ENCODE measurements at places on chromosomes 3 and 15. TPM values are rescaled to one million over a fixed set of nuclear protein-coding genes. Genes with fewer than 3 reads are reported as not detected.

GRCh38 chr3:12759097-12759679 is at the start of gene TMEM40:
Gene TMEM40, minus strand, starts transcription at chr3:12759259. Its CDS starts 9,427 bp downstream, at chr3:12749832.
- peak; percentile 60 for DNase-seq

DNA sequence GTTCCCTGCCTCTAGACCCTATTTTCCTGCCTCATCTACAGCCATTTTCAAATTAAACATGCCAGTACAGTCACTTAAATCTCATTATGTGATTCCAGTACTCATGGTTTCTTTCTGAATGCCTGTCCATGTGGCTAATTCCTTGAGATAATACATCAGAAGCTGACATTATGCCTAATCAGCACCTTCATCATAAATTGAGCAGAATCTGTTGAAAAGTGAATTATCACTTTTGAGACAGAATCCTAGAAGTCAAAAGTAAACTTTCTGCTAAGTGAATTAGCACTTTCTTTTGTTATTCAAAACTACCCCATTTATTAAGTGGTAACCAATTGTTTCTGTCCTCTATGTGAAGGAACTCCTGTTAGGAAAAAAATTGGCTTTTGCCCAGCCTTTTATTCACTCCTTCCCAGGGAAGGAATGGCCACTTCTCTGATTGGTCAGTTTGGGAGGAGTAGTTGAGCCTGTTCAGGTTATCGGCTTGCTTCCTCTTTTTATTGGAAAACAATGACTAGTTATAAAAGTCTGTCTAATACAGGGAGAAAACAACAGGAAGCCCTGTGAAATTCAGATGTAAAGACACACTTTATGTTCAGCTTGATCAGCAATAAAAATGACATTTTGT is 40.5 kb downstream of the OSTN start:
- DNase-seq, result peak; percentile 16

DNA sequence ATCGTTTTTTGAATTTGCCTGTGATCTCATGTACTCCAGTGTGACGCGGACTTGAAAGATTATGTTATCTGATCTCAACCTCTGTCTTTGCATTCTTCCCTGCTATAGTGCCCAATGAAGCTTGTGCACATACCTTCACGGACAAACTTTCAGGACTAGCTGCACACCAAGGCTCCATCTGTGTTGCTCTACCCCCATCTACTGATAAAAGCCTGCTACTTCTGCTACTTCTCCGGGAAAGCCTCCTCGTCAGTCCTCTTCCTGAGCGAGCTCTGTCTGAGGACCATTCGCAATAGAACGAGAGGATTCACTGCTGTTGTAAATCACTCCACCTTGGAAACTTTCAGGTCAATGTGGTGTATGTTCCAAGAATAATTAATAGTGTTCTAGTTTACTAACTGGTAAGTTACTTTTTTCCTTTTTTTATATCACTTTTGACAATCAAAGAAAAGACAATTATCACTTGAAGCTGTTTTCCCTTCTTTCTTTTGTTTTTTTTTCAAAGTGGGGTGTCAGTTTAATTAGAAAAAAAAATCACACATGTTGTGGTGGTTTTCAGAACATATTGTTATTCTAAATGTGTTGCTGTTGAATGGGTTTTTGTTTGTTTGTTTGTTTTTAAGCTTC is 217.6 kb downstream of the ARRDC4 start:
- peak; percentile 66 for DNase-seq

- DNase-seq, result peak; percentile 57
Observed at GRCh38 chr3:169663951-169664820, 674 bp upstream of the MECOM start.

- no peak for DNase-seq
Observed at GRCh38 chr3:189235214-189235613, 63.4 kb downstream of the TPRG1 start.

DNA sequence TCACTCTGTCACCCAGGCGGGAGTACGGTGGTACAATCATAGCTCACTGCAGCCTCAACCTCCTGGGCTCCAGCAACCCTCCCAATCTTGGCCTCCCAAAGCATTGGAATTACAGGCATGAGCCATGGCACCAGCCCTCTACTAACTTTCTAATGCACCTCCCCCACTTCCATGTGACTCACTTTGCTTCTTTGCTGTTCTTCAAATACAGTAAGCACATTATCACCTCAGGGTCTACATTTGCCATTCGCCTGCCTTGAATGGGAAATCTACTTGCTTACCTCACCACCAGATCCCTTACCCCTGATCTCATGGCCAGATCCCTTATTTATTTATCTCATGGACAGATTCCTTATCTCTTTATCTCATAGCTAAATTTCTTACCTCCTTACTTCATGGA is 235.3 kb downstream of the KCNMB2 start:
- no peak for DNase-seq

Gene HTR3E
- not detected for total RNA-seq

Gene NLGN1
- 8.8 TPM for total RNA-seq

Gene PRTG
- total RNA-seq, result 2.9 TPM

Gene ZNF385D
- 0.11 TPM for total RNA-seq
